Activated T-cell treated with anti-CD3 and anti-CD28 coated beads, Interleukin-2, amount 50 U/mL, for 72 hours (primary cell): ENCODE measurements at places on chromosomes 7 and 10. TPM values are rescaled to one million over a fixed set of nuclear protein-coding genes. Genes with fewer than 3 reads are reported as not detected.
A peak's percentile ranks its signal among the peaks of the same experiment; 100 is the strongest.

The OR13A1 gene
- total RNA-seq, result not detected

The CRTAC1 gene
- total RNA-seq, result not detected

The SLC26A5 gene
- not detected for total RNA-seq

The CYP3A4 gene
- not detected for total RNA-seq

The CFAP69 gene
- 0.79 TPM for total RNA-seq

The SRGN gene
- total RNA-seq, result 902 TPM

DNA sequence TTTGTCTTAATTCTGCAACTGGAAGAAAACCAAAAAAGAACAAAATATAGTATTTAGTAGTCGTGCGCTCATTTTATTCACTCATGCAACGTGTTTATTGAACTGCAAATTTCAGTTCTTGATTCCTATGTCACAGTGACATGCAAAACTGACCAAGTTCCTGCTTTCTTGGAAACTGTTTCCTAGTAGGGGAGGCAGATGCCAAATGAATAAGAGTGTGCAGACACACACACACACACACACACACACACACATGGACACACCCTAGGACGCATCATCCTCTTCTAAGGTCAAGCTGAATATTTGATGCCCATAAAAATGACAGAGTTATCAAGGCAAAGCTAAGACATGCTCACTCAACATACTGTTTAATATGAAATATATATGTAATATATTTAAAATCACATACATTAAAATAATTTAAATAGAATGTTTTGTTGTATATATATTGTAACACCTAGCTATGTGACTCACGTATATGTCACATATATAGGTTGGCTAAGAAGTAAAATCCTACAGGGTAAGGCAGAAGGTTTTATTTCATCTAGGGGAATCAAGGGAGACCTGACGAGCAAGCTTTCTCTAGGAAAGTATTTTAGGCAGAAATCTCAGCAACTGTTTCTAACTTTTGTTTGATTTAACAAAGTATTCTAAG is 79.6 kb downstream of the SVIL start:
- H3K4me3 ChIP-seq, result no peak overlapping the region
- no peaks in the 10 kb centered on the region for H3K27me3 ChIP-seq
- H3K4me1 ChIP-seq, result no peaks in the 10 kb centered on the region
- peak overlapping the region; percentile 32 for H3K27ac ChIP-seq

DNA sequence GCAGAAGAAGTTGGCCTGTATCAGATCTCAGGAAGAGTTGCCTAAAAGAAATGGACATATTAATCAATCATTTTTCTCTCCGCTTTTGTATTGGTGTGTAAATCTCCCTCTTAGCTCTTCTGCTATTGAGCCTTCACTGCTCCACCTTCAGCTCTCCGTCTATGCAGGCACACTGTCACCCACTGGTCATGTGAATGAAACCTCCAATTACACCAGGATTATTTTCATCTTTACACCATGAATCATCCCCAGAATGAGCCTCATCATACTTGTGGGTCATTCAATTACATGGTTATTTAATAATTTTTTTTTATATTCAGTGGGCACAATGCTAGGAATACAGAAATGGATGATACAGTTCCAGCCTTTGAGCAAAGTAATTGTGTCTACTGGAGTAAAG is 92.6 kb downstream of the LRRC4 start:
- H3K4me1 ChIP-seq, result peaks cover 7% of the 10 kb centered on the region
- H3K27ac ChIP-seq, result no peak overlapping the region
- peaks cover 6% of the 10 kb centered on the region for H3K36me3 ChIP-seq
- no peak for DNase-seq
- no peak overlapping the region for H3K4me3 ChIP-seq

DNA sequence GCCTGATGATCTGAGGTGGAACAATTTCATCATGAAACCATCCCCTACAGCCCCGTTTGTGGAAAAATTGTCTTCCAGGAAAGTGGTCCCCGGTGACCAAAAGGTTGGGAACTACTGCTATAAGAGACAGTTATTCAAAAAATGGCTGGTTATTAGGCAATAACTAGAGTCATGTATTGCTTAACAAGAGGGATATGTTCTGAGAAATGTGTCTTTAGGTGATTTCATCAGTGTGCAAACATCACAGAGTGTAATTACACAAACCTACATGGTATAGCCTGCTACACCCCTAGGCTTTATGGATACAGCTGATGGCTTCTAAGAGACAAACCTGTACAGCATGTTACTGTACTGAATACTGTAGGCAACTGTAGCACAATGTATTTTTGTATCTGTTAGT is 71.3 kb upstream of the CSTF2T start:
- H3K27ac ChIP-seq, result no peak overlapping the region
- H3K27me3 ChIP-seq, result peaks cover 18% of the 10 kb centered on the region
- H3K36me3 ChIP-seq, result peaks cover 2% of the 10 kb centered on the region
- no peak overlapping the region for H3K4me3 ChIP-seq
- DNase-seq, result no peak
- no peaks in the 10 kb centered on the region for H3K4me1 ChIP-seq

DNA sequence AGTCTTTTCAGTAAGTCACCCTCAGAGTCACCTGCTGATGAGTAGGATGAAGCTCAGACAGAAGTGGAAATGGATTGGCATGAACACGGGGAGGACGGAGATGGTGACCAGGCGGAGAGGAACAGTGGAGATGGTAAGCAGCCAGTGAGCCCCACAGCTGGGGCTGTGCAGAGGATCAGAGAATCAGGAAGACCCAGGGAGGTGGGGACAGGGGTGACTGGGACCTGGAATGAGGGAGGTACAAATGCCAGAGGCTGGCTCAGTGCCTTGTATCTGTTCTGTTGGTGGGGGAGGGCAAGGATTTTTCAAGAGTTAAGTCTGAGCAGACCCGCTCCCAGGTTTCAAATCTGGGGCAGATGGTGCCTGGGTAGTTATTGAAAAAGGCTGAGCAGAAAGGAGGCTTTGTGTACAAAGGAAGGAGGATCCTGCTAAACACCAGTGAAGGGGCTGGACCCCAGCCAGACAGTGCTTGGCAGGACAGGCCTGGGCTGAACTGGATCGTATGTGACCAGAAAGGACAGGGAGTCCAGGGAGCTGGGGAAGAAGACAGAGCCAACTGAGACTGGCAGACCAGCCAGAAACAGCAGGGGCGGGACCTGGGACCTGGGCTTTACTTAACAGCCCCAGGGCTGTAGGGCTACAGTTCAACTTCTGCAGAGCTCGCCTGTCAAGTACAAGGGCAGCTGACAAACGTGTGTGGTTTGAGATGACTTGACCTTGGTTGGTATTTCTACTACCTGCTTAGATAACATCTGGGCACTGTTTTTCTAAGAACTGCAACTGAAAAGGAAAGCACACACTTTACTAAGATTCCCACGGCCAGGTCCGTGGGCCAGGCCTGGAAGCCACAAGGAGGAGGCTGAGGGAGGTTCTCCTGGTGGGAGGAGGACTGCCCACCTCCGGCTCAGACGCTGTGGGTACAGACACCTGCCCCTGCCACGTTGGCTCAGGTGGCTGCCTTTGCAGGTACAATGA is 13.2 kb upstream of the FRMPD2 start:
- no peak overlapping the region for H3K27ac ChIP-seq
- H3K27me3 ChIP-seq, result peaks cover 36% of the 10 kb centered on the region
- H3K4me3 ChIP-seq, result no peak overlapping the region

- H3K36me3 ChIP-seq, result no peaks in the 10 kb centered on the region
- no peaks in the 10 kb centered on the region for H3K27me3 ChIP-seq
- H3K4me3 ChIP-seq, result no peak overlapping the region
These were observed 287.3 kb downstream of the SDK1 start for GRCh38 chr7:3588341-3588740.

GRCh38 chr10:105837951-105838350 is 1196.9 kb downstream of the SORCS3 start:
- DNase-seq, result peak; percentile 1
- H3K4me3 ChIP-seq, result peak overlapping the region; percentile 59
- peaks cover 31% of the 10 kb centered on the region for H3K4me1 ChIP-seq
- no peaks in the 10 kb centered on the region for H3K36me3 ChIP-seq

DNA sequence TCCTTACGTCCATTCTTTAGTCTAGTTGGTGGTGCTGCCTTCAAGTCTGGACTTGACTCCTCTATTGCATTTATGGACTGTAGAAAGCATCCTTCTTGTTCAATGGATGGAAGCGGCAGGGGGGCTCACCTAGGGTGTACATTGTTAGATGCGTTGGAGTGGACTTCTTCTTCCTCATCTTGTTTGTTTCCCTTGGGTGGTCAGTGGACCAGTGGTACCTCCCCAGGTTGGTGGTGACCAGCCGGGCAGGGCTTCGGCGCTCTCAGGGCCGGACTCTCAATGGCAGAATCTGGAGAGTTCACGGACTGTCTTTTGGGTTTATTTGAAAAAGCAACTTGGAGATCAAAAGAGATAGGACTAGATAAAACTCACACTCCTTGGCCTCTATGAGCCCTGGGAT is 6.2 kb upstream of the BTBD16 start:
- peaks cover 12% of the 10 kb centered on the region for H3K36me3 ChIP-seq
- no peaks in the 10 kb centered on the region for H3K4me1 ChIP-seq
- DNase-seq, result no peak
- H3K4me3 ChIP-seq, result no peak overlapping the region
- H3K27ac ChIP-seq, result no peak overlapping the region

DNA sequence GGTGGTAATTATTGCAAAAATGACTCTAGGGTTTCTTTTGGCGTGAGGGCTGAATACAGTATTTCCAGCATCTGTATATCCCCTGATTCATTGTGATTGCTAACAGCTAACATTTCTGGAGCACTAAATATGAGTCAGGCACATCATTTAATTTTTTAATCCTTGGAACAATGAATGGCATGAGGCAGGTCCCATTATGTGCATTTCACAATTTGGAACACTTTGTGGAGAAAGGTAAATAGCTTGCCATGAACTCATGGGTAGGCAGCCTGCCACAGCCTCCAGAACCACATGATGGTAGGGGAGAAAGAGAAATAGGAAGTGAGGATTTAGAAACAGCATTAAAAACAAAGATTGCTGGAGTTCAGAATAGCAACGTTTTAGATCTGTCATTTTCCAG is 1.7 kb downstream of the NPTX2 start:
- peak overlapping the region; percentile 70 for H3K4me3 ChIP-seq
- H3K27me3 ChIP-seq, result peaks cover 45% of the 10 kb centered on the region
- peaks cover 14% of the 10 kb centered on the region for H3K4me1 ChIP-seq

DNA sequence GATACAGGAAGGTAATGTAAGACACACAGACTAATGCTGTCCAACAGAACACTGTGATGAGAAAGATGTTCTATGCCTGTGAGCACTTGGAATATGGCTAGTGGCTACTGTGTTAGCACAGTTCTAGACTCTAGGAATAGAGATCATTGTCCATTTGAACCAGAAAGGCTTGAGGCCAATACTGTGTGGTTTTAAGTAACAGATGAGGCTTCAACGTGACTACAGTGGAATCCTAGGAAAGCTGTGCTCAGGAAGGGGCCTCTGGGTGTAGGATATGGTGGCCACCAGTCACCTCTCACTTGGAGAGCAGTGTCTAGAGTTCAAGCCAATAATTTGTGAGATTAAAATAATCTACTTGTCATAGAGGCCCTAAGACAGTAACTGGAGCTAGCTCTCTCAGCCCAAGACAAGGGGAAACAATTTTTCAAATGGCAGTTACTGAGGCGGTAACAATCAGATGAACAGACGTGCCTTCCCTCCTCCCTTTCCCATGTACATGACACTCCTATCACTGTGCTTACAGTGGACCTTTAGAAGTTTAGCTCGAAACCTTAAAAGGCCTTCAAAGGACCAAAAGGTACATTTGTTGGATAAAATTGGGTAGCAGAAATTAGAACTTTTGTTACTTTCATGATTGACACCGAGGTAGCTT is 10.2 kb downstream of the ZDHHC16 start:
- DNase-seq, result no peak
- H3K27me3 ChIP-seq, result no peaks in the 10 kb centered on the region
- H3K36me3 ChIP-seq, result peaks cover 28% of the 10 kb centered on the region

DNA sequence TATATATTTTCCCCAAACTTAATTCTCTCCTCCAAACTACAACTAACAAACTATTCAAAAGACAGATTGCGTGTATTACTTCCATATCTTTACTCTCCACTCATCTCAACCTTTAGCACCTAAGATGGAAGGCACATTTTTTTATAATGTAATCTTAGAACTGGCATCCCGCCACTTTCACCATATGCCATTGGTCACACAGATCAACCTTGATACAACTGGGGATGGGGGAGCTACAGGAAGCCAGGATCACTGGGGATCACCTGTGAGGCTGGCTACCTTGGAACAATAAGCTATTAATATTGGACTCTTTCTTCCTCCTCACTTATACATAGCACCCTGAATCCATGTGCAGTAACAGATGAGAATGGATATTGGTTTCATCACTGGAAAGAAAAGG is 469.6 kb upstream of the LRRN3 start:
- no peak overlapping the region for H3K27ac ChIP-seq
- no peaks in the 10 kb centered on the region for H3K27me3 ChIP-seq
- H3K4me3 ChIP-seq, result no peak overlapping the region
- DNase-seq, result no peak
- H3K4me1 ChIP-seq, result no peaks in the 10 kb centered on the region

DNA sequence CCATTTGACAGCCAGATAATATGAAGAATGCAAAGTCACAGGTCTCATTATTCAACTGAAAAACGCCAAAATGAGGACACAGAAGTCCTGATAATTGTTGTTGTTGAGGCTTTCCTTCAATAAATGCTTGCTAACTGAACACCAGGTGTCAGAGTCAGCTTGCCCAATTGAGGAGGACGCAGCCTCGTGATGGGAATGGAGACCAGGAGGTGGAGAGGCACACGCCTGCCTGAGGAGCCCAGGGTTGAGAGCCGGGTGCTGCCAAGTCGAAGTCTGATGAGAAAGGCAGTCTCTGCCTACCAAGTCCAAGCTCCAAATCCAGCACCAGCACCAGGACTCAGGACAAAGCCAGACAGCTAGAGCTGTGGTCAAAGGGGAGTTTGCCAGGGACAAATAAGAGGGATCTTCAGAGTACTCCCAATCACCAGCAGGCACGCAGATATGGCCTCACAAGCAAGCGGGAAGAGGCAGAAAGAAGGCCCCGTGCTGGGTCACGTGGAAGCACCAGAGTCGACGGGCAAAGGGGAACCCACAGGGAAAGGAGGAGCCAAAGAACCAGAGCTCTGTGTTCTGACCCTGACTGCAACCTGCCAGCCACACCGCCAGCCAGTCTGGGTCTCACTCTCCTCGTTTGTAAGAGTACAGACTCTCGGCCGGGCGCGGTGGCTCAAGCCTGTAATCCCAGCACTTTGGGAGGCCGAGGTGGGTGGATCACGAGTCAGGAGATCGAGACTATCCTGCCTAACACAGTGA is 47.6 kb downstream of the VOPP1 start:
- no peaks in the 10 kb centered on the region for H3K36me3 ChIP-seq
- no peaks in the 10 kb centered on the region for H3K27me3 ChIP-seq

GRCh38 chr7:64101126-64101942 is 56.1 kb downstream of the ZNF727 start:
- peaks cover 14% of the 10 kb centered on the region for H3K36me3 ChIP-seq
- no peak overlapping the region for H3K4me3 ChIP-seq
- H3K27me3 ChIP-seq, result no peaks in the 10 kb centered on the region
- H3K27ac ChIP-seq, result no peak overlapping the region
- DNase-seq, result no peak

GRCh38 chr7:46651070-46651469 is 730.0 kb upstream of the IGFBP3 start:
- no peak overlapping the region for H3K27ac ChIP-seq
- H3K4me1 ChIP-seq, result no peaks in the 10 kb centered on the region
- H3K4me3 ChIP-seq, result no peak overlapping the region
